Activated T-helper 2 cell treated with anti-CD3 and anti-CD28 coated beads, Interferon-gamma antibody, Interleukin-2, Interleukin-4, amounts not matched to agents 10 μg/mL and 5 μg/mL and 100 μg/mL, durations not matched to agents 14 hours and 24 hours and 36 hours (primary cell): ENCODE measurements at places on chromosomes 11 and 22. TPM values are rescaled to one million over a fixed set of nuclear protein-coding genes. Genes with fewer than 3 reads are reported as not detected.

- H3K4me3 ChIP-seq: no peak overlapping the region
- peaks cover 2% of the 10 kb centered on the region for H3K36me3 ChIP-seq
- H3K4me1 ChIP-seq: no peaks in the 10 kb centered on the region
- H3K27me3 ChIP-seq: no peaks in the 10 kb centered on the region
Measured at GRCh38 chr11:3111466-3111865, 53.6 kb downstream of the OSBPL5 start.

- no peak overlapping the region for H3K4me3 ChIP-seq
- peaks cover 72% of the 10 kb centered on the region for H3K4me1 ChIP-seq
- no peak for DNase-seq
Measured at GRCh38 chr11:33724644-33725035, 11.6 kb downstream of the CD59 start.

GRCh38 chr22:48494256-48494967 is 1333.3 kb downstream of the BRD1 start:
- no peak overlapping the region for H3K4me3 ChIP-seq
- no peaks in the 10 kb centered on the region for H3K4me1 ChIP-seq
- H3K27me3 ChIP-seq: peaks cover 24% of the 10 kb centered on the region

DNA sequence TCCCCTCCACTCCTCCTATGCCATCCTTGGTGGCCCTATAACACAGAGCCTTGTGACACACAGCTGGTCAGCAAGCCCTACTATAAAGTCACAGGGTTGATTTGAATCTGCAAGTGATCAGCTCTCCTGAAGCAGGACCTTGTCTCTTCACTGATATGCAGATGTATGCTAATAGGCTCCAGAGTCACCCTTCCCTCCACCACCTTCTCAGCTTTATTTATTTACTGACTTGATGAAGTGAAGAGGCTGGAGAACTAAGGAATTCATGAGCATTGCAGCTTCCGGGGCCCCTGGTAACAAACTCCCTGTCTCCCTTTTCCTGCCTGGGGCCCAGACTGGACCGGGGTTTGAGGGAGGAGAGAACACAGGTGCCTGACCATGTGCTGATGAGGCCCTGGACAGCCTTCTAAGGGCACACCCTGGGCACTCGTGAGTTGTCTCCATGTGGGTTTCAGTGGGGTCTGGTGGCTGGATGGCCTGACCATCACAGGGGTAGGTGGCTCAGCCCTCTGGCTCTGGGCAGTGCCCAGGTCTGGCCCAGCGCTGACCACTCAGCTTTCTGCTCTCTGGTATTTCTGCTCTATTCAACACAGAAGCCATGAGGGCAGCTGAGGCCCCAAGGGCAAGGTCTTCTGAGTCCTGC is 307.5 kb downstream of the NTM start:
- no peak for DNase-seq
- no peak overlapping the region for H3K4me3 ChIP-seq
- no peaks in the 10 kb centered on the region for H3K36me3 ChIP-seq

The LRRC74B gene
- 0.23 TPM in 1 of 2 replicates, not detected in the other for total RNA-seq

The C11orf42 gene
- total RNA-seq: not detected in 2 replicates

The SLC43A3 gene
- 174 and 189 TPM in 2 replicates for total RNA-seq

The OR2AG2 gene
- total RNA-seq: 0.34 and 0.60 TPM in 2 replicates
